ENCODE measurements at places on chromosomes 16 and 17. TPM values are rescaled to one million over a fixed set of nuclear protein-coding genes. Genes with fewer than 3 reads are reported as not detected.

The ZNF469 gene
- 11.7 TPM for total RNA-seq

The PDPK1 gene
- total RNA-seq, result 35.7 TPM

The GDPD1 gene
- total RNA-seq, result 15.1 TPM

The PNMT gene
- total RNA-seq, result 1.2 TPM

The MYCBPAP gene
- 0.88 TPM for total RNA-seq

The STUB1 gene
- total RNA-seq, result 55.4 TPM

The GRIN2A gene
- 4.3 TPM for total RNA-seq

The HES7 gene
- not detected for total RNA-seq

The ARHGDIA gene
- 54.5 TPM for total RNA-seq

The CACNG3 gene
- total RNA-seq, result 4.6 TPM

The CRYBA1 gene
- total RNA-seq, result 4,794 TPM

The GAS7 gene
- total RNA-seq, result 126 TPM

The MYOCD gene
- 7.9 TPM for total RNA-seq

The CLEC18A gene
- 6.9 TPM for total RNA-seq

The CD300LF gene
- 0.33 TPM for total RNA-seq

The LRRC75A gene
- total RNA-seq, result 12.1 TPM

The PIMREG gene
- total RNA-seq, result 9.8 TPM

The SPN gene
- total RNA-seq, result 1.3 TPM

The SAMD14 gene
- total RNA-seq, result 14.2 TPM

The DNAH9 gene
- total RNA-seq, result 3.4 TPM

The CBFB gene
- 47.7 TPM for total RNA-seq

The TBC1D3D gene
- total RNA-seq, result 5.3 TPM

The ICAM2 gene
- total RNA-seq, result 21.7 TPM

The RASL10B gene
- 4.1 TPM for total RNA-seq

The KIF2B gene
- total RNA-seq, result not detected

The HOXB13 gene
- total RNA-seq, result not detected

The CD300LB gene
- 0.71 TPM for total RNA-seq

The MMP15 gene
- total RNA-seq, result 25.2 TPM

The SLC52A1 gene
- not detected for total RNA-seq

The KRTAP9-2 gene
- total RNA-seq, result not detected

The GPR179 gene
- 10.4 TPM for total RNA-seq

The KLHL10 gene
- total RNA-seq, result 0.16 TPM

The TAT gene
- total RNA-seq, result not detected

The DOC2A gene
- total RNA-seq, result 2.7 TPM

The TBC1D3 gene
- not detected for total RNA-seq

The GAS2L2 gene
- total RNA-seq, result 0.33 TPM

The EPOP gene
- 1.1 TPM for total RNA-seq

The ZG16 gene
- not detected for total RNA-seq

The SYCE1L gene
- total RNA-seq, result 6.0 TPM

The KCNJ2 gene
- 11.7 TPM for total RNA-seq

The RNF227 gene
- total RNA-seq, result 32.9 TPM

The HBA1 gene
- 1,075 TPM for total RNA-seq

The KRT31 gene
- total RNA-seq, result not detected

The MMP28 gene
- 4.2 TPM for total RNA-seq

The HOXB9 gene
- not detected for total RNA-seq

The HOXB1 gene
- not detected for total RNA-seq

The TBX21 gene
- total RNA-seq, result 1.5 TPM

The HS3ST3B1 gene
- 52.8 TPM for total RNA-seq

The WNK4 gene
- 0.33 TPM for total RNA-seq

The KRTAP3-1 gene
- total RNA-seq, result not detected

The CCL15 gene
- not detected for total RNA-seq

The UTS2R gene
- 3.2 TPM for total RNA-seq

The PRSS53 gene
- total RNA-seq, result 4.1 TPM

The ZNF319 gene
- total RNA-seq, result 10.2 TPM

The GRB7 gene
- total RNA-seq, result 1.3 TPM

The ENKD1 gene
- 17.7 TPM for total RNA-seq

The STAT5A gene
- 15.6 TPM for total RNA-seq

The MSLN gene
- total RNA-seq, result 19.4 TPM

The CCL17 gene
- not detected for total RNA-seq

Measured in camera-type eye (tissue), 1 donor.